Dorsolateral prefrontal cortex (tissue), 122 donors: ENCODE measurements at places on chromosomes 6 and 20.

- DNase-seq, result no peak
These were observed 562.3 kb downstream of the DHX35 start for GRCh38 chr20:39524371-39524911.

- DNase-seq, result no peak
These were observed 91.5 kb upstream of the SASH1 start for GRCh38 chr6:148250975-148251685.

DNA sequence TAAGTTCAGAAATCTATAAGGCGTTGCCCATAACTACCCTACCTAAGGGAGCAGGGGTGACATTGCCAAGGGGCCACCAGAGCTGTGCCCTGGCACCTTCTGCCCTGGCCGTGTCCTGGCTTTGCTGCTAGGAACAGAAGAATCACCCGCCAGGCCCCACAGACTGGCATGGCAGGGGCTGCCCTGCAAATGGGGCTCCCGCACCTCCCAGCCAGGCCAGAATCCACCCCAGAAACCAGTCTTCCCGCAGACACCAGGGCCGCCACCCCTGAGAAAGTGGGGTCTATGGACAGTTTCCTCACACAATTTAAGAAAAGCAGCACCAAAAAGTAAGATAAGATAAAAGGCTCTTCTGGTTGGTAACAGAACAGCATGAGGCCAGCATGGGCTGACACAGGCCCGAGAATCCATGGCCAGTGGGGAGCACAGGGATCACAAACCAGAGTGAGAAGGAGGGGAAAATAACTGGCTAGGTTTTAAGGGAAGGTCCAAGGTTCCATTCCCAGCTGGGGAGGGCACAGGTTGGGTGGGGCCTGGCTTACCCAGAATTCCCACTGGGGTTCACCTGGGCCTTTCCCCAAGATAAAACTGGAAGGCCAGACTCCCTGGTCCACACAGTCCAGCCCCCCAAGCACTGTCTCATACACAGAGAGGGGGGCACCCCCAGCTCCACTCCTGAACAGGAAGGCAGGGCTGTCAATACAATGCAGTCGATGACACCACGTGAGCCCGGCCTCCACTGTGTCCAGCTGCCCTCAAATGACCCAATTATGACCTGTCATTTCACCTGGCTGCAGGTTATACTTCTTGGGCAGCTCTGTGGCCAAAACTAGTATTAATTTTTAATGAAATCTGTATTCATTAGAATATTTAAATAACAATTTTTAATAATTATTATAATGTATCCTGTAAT, 59.4 kb downstream of the PYGB start:
- no peak for DNase-seq

- no peak for DNase-seq
These were observed 78.4 kb downstream of the ADTRP start for GRCh38 chr6:11700118-11700718.

DNA sequence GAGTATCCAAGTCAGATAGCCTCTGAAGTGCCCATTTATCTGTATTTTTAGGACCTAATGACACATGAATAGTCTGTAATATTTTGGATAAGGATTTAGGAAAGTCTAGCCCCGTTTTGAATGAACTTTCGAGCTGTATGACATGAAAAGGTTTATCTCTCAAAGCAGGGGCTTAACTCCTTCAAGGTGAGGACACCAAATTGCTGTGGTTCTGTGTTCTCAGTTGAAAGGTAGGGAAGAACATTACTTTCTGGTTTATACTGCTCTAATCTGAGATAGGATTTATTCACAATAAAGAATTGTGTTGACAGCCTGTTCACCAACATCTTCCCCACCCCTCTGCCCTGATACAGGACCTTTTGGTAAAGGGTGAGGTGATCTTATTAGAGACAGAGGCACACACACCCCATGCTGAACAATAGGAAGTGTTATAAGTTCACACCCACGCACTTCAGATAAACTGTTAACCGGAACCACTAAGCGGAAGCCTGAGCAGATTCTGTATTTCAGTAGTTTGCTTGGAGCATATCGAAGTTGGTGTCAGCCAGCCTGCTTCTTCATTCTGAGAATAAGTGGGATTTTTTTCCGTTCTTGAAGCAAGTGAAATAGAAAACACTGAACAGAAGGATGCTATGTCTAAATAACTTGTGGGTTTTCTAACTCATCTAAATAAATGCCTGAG, 223.3 kb downstream of the TMEM242 start:
- no peak for DNase-seq

DNA sequence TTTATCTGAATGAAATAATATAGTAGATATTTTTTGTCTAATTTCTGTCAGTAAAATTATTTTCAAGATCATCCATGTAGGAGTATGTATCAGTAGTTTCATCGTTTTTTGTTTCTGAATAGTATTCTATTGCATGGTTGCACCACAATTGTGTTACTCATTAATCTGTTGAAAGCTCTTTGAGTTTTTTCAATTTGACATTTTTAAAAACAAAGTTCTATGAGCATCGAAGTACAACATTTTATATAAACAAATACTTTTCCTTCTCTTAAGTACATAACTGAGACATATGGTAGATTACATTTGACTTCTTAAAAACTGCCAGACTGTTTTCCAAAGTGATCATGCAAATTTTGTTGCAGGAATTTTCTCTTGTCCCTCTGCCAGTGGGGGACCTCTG, 1113.1 kb upstream of the CITED2 start:
- DNase-seq, result no peak

- no peak for DNase-seq
These were observed 11.2 kb upstream of the C20orf144 start for GRCh38 chr20:33650753-33651561.

DNA sequence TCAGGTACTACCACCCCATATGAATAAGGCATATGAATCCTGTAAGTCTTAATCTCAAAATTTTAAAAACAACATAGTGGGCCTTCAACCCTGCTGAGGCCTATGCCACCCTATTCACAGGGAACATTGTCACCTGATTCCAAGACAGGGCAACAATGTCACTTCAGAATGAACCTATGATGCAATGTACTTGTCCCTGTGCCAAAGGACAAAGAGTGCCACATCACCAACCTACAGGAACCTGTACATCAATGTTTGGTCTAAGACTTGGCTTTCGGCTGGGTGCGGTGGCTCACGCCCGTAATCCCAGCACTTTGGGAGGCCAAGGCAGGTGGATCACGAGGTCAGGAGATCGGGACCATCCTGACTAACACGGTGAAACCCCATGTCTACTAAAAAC, 318.5 kb upstream of the JARID2 start:
- no peak for DNase-seq

DNA sequence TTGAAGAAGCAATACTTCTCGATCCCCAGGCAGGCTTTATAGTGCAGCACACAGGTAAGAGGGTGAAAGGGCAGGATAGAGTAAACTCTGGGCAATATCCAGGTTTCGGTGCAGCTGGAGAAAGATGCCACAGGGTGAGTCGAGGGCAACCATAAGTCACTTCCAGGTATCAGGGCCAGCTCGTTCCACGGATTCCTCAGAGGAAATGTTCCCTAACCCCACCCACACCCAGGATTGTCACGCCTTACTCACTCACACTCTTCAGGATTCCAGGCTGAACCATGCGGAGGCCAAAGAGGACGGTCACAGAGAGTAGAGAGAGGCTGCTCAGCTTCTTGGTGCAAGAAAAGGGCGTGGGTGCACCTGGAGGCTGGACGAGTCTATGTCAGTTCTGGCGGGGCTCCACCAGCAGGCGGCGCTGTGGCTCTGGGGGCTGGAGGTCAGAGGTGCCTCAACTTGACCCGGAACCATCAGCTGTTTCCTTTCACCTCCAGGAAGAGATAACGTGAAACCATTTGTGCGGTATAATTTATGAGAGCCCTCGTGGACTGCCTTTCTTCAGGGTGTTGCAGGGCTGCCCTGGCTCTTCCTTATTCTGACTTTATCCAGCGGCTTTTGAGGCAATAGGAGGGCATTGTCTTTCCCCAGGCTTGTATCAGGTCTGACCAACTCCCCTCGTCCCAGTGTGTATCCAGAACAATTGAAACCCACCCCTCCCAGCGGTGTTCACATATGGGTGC, 14.5 kb upstream of the WFDC12 start:
- DNase-seq, result no peak

GRCh38 chr6:33297956-33298772, 578 bp downstream of the RGL2 start:
- no peak for DNase-seq

- no peak for DNase-seq
These were observed 60.7 kb downstream of the PRND start for GRCh38 chr20:4782378-4782772.

- DNase-seq, result no peak
These were observed 766 bp downstream of the SLC16A10 start for GRCh38 chr6:111087871-111088667.

GRCh38 chr6:98560418-98560817, 274.0 kb upstream of the POU3F2 start:
- no peak for DNase-seq

DNA sequence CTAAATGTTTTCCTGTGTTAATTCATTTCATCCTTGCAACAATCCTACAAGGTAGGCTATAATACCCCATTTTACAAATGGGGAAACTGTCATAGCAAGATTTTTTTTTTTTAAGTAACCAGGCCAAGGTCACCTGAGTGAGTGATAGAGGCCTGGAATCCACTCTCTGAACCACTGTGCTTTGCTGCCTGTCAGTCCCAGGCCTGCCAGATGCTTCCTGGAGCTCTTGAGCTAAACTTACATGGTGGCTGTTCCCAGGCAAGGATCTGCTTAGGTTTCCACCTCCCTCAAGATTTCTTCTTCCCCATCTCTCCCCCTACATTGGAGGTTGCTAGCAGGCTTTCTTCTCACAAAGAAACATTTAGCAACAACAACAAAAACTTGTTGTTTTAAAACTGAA, 32.7 kb upstream of the RNF8 start:
- no peak for DNase-seq

GRCh38 chr6:100796049-100796823, 84.9 kb downstream of the ASCC3 start:
- DNase-seq, result no peak
